IPS-NIHi11 (cell line): ENCODE measurements at places on chromosomes 6 and 20.

DNA sequence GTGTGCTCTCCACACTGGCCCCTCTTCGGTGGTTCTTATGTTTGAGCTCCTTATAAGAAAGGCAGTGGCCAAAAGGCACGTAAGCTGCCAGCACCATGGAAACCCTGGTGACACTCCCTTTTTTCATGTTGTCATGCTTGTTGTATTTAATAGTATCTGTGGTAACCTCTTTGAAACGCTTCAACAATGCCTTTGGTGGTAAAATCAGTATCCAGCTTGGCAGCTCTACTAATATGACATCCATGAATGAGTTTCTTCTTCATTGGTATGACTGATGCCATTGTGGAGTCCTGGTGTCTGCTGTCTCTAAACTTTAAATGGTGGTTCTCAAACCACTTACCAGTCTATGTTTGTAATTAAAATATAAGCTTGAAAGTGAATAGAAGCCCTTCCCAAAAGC lies 10.7 kb upstream of the MYLK2 start:
- DNase-seq = no peak

- DNase-seq = peak; percentile 40
Measured at GRCh38 chr6:11609324-11610071, 71.9 kb downstream of the TMEM170B start.

GRCh38 chr6:21780141-21780540 lies 186.6 kb downstream of the SOX4 start:
- DNase-seq = no peak

- DNase-seq = no peak
Measured at GRCh38 chr6:22943327-22943726, 374.0 kb downstream of the HDGFL1 start.

GRCh38 chr6:115914098-115914497 lies 146.6 kb downstream of the FRK start:
- peak; percentile 13 for DNase-seq

- DNase-seq = no peak
Measured at GRCh38 chr6:148501178-148501590, 158.5 kb downstream of the SASH1 start.

- no peak for DNase-seq
Measured at GRCh38 chr6:108831104-108831503, 17.1 kb upstream of the ARMC2 start.

- DNase-seq = no peak
Measured at GRCh38 chr6:135586388-135586787, 88.8 kb upstream of the AHI1 start.

- no peak for DNase-seq
Measured at GRCh38 chr20:62543470-62544302, 67.9 kb upstream of the GATA5 start.

- no peak for DNase-seq
Measured at GRCh38 chr6:3388786-3389185, 68.1 kb downstream of the SLC22A23 start.

GRCh38 chr20:9203081-9203447 lies 134.2 kb downstream of the PLCB4 start:
- DNase-seq = no peak

GRCh38 chr6:136886091-136886490 lies 36.0 kb upstream of the SLC35D3 start:
- DNase-seq = no peak

DNA sequence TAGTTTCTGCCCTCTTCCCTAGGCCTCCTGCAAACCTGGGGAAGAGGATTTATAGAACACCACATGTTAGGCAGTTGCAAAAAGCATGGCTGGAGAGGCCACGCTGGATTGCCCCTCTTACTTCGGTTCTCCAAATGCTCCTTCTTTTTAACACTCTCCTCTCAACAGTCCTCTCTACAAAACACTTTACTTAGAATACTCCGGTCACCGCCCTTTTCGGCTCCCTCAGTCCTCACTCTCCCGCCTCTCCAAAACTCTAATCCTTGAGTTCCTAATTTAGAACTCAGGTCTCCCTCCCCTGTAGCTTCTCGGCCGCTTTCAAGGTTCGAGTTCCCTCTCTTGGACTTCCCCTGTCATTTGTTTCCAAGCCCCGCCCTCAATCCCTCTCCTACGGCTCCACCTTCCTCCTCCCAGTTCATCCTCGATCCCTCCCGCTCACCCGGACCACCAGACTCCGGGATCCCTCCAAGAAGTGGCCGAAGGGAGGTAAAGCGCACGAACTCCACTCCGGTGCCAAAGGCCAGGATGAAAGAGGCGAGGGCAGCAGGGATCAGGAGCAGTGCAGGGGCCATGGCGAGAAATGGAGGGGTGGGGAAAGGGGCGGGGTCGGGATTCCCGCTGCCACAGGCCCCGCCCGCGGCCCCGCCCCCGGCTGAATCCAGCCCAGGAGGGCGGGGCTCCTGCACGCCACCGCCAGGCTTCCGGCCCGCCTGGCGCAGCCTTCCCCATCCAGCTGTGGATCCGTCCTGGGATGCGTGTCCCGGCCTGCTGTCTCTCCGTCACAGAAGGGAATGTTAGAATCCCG lies at the start of gene NRM:
Gene NRM (minus strand): TSS at position 582 of the 805 bp plus-strand sequence. CDS start 10 bp downstream, at position 572.
- peak; percentile 91 for DNase-seq
